ENCODE measurements at places on chromosomes 13 and 19.

GRCh38 chr19:39939556-39939955 lies 5.1 kb upstream of the FCGBP start:
- DNase-seq, result no peak
- no peak overlapping the region for H3K27ac ChIP-seq
- H3K4me1 ChIP-seq, result no peaks in the 10 kb centered on the region
- H3K27me3 ChIP-seq, result no peaks in the 10 kb centered on the region
- H3K4me3 ChIP-seq, result no peak overlapping the region
- no peaks in the 10 kb centered on the region for H3K36me3 ChIP-seq

DNA sequence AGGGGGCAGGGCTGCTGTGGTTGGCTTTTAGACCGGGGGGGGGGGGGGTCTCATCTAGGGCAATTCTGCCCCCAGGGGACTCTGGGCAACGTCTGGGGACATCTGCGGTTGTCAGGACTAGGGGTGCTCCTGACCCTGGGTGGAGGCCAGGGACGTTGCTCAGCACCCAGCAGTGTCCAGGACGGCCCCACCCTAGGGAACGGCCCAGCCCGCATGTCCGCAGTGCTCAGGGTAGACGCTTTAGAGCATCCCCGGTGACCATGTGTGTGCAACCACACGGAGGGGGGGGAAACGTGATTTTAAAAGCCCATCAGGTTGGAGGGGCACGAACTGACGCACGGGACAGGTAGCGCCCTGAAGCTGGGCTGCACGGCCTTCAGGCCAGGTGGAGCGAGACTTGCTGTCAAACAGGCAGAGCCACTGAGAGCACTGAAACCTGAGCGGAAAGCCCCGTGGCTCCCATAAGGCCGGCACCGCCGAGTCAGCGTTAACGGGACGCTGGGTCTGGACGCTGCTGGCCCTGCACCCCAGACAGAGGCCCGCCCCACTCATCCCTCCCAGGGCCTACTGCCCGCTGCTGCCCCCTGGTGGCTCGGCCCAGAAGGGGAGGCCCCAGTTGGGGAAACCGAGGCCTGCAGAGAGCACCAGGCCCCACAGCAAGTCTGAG lies 8.3 kb downstream of the CACTIN start:
- no peaks in the 10 kb centered on the region for H3K27me3 ChIP-seq
- no peak for DNase-seq
- no peaks in the 10 kb centered on the region for H3K4me1 ChIP-seq
- H3K27ac ChIP-seq, result no peak overlapping the region
- H3K36me3 ChIP-seq, result peaks cover 7% of the 10 kb centered on the region

DNA sequence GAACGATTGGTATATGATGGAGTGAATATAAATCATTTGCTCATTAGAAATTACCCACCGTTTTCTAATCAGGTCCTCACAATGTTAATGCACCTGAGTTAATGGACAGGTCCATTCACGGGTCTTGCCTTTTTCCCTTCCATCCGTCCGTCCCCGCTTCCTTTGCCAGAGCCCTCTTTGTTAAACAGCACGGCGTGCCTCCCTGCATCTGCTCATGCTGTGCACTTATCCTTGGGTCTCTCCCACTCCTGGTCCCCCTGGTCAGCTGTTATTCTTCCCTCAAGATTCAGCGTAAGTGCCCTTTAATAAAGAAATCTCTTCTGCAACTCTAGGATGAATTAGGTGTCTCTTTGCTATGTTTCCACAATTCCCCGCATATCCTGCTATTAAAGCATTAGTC lies 324.5 kb downstream of the DNAJC15 start:
- no peak for DNase-seq
- no peak overlapping the region for H3K4me3 ChIP-seq
- H3K27ac ChIP-seq, result no peak overlapping the region
- no peaks in the 10 kb centered on the region for H3K36me3 ChIP-seq
- no peaks in the 10 kb centered on the region for H3K4me1 ChIP-seq

GRCh38 chr19:45404557-45405434 lies at the start of gene PPP1R13L:
TSS of gene PPP1R13L (minus strand) at chr19:45405069. CDS start at chr19:45398318, 6,751 bp downstream.
- peak within 1 kb of the TSS; percentile 93 for H3K4me3 ChIP-seq
- H3K27ac ChIP-seq, result no peak within 1 kb of the TSS
- no peak for DNase-seq
- H3K36me3 ChIP-seq, result peaks cover 6% of the 10 kb centered on the region

DNA sequence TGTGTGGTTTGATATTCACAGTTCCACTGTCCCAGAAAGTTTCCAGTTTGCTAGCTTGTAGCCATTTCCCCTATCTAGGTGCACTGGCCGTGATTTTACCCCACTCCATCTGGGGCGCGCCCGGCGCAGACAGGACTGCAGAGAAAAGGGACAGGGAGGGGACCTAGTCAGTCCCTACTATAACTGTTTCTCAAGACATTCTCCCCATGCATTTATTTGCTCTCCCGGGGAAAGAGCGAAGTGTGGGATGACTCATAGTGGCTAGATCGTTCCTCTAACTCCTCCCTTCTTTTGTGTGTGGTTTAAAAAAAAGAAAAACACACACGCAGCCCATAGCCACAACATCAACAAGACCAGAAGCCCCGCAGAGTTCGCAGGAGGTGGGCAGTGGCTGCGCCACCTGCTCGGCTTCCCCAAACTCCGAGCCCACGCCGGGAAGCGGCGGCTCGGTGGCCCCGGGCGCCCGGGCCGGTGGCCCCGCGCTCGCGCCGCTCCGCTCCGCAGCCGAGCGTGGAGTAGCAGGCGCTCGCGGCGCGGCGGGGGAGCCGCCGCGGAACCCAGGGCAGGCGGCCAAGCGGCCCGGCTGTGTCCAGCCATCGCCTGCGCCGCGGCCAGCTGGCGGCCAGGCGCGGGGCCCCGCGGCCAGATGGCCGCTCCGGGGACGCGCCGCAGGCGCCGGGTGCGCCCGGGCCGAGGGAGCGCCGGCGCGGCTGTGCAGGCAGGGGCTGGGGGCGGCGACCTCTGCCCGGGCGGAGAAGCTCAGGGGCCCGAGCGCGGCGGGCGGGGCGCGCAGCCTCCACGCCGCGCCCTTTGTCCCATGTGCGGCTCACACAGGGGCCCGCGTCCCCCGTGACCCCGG lies 653 bp downstream of the TMTC4 start:
- peak overlapping the region; percentile 85 for H3K4me3 ChIP-seq
- H3K27me3 ChIP-seq, result no peaks in the 10 kb centered on the region
- H3K27ac ChIP-seq, result no peak overlapping the region
- no peaks in the 10 kb centered on the region for H3K4me1 ChIP-seq

DNA sequence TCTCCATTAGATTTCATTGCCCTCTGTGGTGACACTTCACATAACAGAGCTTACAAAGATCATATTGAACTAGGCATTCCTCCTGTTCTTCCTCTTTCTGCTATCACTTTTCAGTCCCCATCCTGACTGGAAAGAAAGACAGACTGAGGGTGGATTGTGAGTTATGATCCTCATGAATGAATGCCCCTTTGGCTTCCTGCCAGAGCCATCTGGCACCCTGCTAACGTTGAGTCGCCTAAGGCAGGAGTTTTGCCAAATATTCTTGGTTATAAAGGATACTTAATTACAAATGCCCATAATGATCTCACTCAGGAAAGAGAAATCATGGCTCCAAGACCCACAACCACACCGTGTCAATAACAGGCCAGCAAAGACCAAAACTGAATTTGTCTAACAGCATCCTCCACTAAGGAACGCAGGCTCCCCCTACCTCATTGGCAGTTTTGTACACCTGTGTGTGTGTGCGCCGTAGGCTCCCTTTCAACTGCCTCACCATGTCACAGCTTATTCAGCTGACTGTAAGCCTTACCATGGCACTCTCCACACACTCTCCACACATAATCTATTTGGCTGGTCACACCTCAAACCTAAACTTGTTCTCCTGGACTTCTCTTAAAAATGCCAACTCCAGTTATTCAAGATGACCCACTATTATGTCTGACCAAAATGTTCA lies 15.5 kb downstream of the ZNF211 start:
- no peaks in the 10 kb centered on the region for H3K4me1 ChIP-seq
- H3K36me3 ChIP-seq, result no peaks in the 10 kb centered on the region
- no peak for DNase-seq
- no peaks in the 10 kb centered on the region for H3K27me3 ChIP-seq

DNA sequence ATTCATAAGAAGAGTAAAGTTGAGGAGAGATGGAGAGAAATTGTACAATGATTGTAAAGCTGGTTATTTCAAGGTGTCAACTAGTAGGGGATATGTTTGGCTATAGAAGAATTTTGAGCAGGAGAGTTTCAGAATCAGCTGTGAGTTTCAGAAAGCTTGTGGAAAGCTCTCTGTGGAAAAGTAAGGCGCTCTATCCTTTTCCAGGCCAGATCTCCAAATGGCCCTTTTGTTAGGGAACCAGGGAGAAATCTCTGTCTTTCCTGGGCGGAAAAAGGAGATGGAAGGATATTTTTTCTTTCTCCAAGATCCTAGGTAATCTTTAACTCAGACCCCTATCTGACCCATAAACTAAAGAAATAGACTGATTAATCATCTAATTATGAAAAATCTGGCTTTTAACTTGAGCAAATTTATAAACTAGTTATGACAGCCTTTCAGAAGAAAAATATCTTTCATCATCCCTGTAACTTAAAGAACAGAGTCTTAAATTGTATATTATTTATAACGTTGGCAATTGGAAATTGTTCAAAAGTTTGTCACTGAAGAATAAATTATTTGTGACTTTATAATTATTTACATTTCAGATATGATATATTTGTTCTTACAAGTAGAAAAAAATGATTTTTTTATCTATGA lies 34.5 kb downstream of the SPRY2 start:
- DNase-seq, result no peak
- no peak overlapping the region for H3K4me3 ChIP-seq
- no peak overlapping the region for H3K27ac ChIP-seq

- no peaks in the 10 kb centered on the region for H3K36me3 ChIP-seq
- H3K4me3 ChIP-seq, result no peak overlapping the region
- no peak for DNase-seq
- no peaks in the 10 kb centered on the region for H3K4me1 ChIP-seq
These were observed 63.3 kb downstream of the DCLK1 start for GRCh38 chr13:36067746-36068381.

GRCh38 chr13:23703246-23703860 lies 133.1 kb downstream of the TNFRSF19 start:
- H3K4me1 ChIP-seq, result peaks cover 1% of the 10 kb centered on the region
- H3K27me3 ChIP-seq, result no peaks in the 10 kb centered on the region
- no peaks in the 10 kb centered on the region for H3K36me3 ChIP-seq
- no peak overlapping the region for H3K4me3 ChIP-seq
- H3K27ac ChIP-seq, result no peak overlapping the region

- no peak for DNase-seq
- H3K4me1 ChIP-seq, result peaks cover 11% of the 10 kb centered on the region
These were observed 42.3 kb upstream of the MEDAG start for GRCh38 chr13:30863796-30864195.

DNA sequence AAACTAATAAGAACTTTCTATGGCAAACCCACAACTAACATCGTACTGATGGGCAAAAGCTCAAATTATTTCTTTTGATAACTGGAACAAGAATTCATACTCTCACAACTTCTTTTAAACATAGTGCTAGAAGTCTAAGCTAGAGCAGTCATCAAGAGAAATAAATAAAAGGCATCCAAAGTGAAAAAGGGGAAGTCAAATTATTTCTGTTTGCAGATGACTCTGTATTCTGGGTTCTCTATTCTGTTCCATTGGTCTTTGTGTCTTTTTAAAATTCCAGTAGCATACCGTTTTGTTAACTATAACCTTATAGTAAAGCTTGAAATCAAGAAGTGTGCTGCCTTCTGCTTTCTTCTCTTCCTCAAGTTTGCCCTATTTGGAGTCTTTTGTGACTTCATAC lies 1215.9 kb downstream of the UQCRFS1 start:
- no peaks in the 10 kb centered on the region for H3K4me1 ChIP-seq
- H3K27me3 ChIP-seq, result no peaks in the 10 kb centered on the region
- H3K27ac ChIP-seq, result no peak overlapping the region

DNA sequence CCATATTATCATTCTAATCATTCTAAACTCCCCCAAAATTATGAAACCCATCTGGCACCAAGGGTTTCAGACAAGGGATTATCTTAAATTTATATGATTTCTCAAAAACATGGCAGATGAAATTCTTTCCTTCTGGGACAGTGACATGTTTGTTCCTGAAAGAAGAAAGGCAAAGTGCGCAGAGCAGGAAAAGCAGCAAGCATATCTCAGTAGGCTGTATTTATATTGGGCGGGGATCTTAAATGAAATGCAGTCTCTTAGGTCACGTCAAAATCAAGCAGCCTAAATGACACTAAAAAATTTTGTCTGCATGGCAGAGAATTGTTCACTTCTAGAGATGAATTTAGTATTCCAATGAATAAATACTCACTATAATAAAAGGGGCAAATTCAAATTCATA lies 49.3 kb downstream of the RCBTB2 start:
- no peaks in the 10 kb centered on the region for H3K4me1 ChIP-seq
- no peak overlapping the region for H3K27ac ChIP-seq
- H3K36me3 ChIP-seq, result no peaks in the 10 kb centered on the region

DNA sequence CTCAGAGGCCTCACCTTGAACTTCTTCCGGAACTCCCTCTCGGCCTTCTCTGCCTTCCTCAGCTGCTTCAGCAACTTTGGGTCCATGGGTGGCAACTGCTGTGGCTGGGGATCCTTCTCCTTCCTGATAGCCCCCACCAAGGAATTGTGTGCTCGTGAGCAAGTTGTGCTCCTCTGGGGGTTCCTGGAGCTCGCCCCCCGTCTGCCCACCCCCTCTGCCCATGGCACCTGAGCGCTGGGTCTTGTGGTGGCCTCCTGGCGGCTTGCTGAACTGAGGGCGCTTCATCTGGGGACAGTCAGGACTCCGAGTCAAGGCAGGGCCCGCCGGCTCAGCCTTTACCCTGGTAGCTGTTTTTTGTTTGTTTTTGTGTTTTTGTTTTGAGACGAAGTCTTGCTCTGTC lies 11.6 kb downstream of the PRAM1 start:
- H3K27me3 ChIP-seq, result no peaks in the 10 kb centered on the region
- no peak overlapping the region for H3K27ac ChIP-seq
- no peaks in the 10 kb centered on the region for H3K4me1 ChIP-seq
- no peak for DNase-seq
- no peak overlapping the region for H3K4me3 ChIP-seq
- H3K36me3 ChIP-seq, result peaks cover 18% of the 10 kb centered on the region

GRCh38 chr13:62049992-62050391 lies 634.3 kb upstream of the PCDH20 start:
- no peaks in the 10 kb centered on the region for H3K27me3 ChIP-seq
- H3K36me3 ChIP-seq, result no peaks in the 10 kb centered on the region
- H3K27ac ChIP-seq, result no peak overlapping the region
- no peaks in the 10 kb centered on the region for H3K4me1 ChIP-seq
- H3K4me3 ChIP-seq, result no peak overlapping the region

- no peaks in the 10 kb centered on the region for H3K4me1 ChIP-seq
- no peaks in the 10 kb centered on the region for H3K27me3 ChIP-seq
- H3K4me3 ChIP-seq, result no peak overlapping the region
- no peak overlapping the region for H3K27ac ChIP-seq
These were observed 2878.3 kb upstream of the PCDH20 start for GRCh38 chr13:64293923-64294322.

GRCh38 chr13:39200249-39200910 lies 162.1 kb downstream of the NHLRC3 start:
- no peak overlapping the region for H3K4me3 ChIP-seq
- H3K4me1 ChIP-seq, result no peaks in the 10 kb centered on the region
- no peaks in the 10 kb centered on the region for H3K27me3 ChIP-seq
- H3K36me3 ChIP-seq, result no peaks in the 10 kb centered on the region
- H3K27ac ChIP-seq, result no peak overlapping the region
- DNase-seq, result no peak

All from iPS DF 6.9 (cell line).